ENCODE measurements at places on chromosomes 7 and 10.

DNA sequence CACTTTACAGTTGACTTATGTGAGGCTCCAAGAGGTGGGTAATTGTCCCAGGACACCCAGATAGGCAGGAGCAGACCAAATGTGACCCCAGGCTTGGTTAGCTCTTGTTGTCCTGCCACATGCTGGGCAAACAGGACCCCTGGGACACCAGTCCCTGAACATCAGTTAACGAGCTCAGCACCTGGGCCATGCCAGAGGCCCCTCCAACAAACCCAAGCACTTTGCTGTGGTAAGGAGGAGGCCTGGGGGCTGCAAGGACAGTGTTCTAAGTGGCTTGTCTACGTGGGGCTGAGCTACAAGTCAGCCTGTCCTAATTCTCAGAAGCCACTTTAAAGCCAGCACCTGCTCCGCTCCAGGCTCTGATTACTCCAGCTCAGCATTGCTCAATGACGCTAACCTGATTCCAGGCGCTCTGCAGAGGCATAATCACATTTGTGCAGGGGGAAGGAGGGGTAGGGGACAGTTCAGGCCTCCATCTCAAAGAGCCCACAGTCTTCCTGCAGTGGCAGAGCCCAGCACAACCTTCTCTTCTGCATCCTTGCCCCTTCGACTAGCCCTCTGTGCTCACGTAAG, 57.2 kb downstream of the DDC start:
- peak; percentile 69 for DNase-seq

- no peak for DNase-seq
Observed at GRCh38 chr10:86298501-86299001, 68.0 kb downstream of the GRID1 start.

GRCh38 chr7:94612661-94613060, 43.3 kb downstream of the SGCE start:
- no peak for DNase-seq

- no peak for DNase-seq
Observed at GRCh38 chr10:91381257-91381891, 28.8 kb upstream of the HECTD2 start.

- no peak for DNase-seq
Observed at GRCh38 chr10:44809647-44810046, 101.5 kb upstream of the TMEM72 start.

Measured in NCI-H1092 (cell line).